ENCODE measurements at places on chromosomes 2 and 18.
A peak's percentile ranks its signal among the peaks of the same experiment; 100 is the strongest.

DNA sequence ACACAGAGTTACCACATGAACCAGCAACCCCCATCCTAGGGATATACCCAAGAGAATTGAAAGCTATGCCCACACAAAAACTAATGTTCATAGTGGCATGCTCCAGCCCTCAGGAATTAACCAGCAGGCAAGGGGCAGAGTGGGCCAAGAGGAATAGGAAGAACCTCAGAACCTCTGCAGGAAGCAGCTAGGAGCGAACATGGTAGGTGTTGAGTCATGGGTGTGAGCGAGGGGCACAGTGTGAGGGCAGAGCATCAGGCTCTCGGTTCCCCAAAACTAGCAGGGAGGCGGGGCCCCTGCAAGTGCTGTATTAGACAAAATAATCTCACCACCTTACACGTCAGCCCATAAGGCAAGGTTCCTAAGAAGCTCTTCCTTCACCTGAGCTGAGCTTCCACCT, 5.6 kb upstream of the RUFY4 start:
- H3K36me3 ChIP-seq: no peaks in the 10 kb centered on the region
- H3K4me3 ChIP-seq: no peak overlapping the region
- peaks cover 22% of the 10 kb centered on the region for H3K27me3 ChIP-seq

DNA sequence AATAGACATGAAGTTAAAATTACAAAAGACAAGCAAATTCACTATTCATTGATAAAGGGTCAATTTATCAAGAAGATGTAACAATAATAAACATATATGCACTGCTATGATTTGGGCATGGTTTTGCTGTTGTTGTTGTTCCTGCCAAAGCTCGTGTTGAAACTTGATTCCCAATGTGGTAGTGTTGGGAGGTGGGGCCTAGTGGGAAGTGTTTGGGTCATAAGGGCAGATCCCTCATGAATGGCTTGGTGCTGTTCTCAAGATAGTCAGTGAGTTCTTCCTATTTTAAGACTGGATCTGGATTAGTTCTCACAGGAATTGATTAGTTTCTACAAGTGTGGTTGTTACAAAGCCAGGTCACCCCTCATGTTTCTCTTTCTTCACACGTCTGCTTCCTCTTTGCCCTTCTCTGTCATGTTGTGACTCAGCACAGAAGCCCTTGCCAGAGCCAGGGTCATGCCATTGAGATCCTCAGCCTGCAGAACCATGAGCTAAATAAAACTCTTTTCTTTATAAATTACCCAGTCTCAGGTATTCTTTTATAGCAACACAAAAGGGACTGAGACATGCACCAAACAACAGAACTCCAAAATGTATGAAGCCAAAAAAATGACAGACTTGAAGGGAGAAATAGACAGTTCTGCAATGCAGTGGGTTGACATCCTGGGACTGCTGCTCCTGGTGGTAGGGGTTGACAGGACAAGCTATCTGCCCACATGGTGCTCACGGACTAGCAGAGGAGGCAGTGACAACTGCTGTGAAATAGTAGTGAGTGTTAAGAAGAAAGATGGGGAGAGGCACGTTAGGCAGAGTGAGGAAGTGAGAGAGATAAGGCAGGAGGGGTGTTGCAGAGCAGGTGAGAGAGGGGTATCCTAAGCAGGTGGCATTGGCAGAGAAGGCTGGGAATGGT, 18.6 kb upstream of the SKA1 start:
- no peaks in the 10 kb centered on the region for H3K36me3 ChIP-seq
- H3K27ac ChIP-seq: peak overlapping the region; percentile 26
- H3K4me1 ChIP-seq: peaks cover 20% of the 10 kb centered on the region
- no peak overlapping the region for H3K4me3 ChIP-seq
- H3K27me3 ChIP-seq: peaks cover 37% of the 10 kb centered on the region

DNA sequence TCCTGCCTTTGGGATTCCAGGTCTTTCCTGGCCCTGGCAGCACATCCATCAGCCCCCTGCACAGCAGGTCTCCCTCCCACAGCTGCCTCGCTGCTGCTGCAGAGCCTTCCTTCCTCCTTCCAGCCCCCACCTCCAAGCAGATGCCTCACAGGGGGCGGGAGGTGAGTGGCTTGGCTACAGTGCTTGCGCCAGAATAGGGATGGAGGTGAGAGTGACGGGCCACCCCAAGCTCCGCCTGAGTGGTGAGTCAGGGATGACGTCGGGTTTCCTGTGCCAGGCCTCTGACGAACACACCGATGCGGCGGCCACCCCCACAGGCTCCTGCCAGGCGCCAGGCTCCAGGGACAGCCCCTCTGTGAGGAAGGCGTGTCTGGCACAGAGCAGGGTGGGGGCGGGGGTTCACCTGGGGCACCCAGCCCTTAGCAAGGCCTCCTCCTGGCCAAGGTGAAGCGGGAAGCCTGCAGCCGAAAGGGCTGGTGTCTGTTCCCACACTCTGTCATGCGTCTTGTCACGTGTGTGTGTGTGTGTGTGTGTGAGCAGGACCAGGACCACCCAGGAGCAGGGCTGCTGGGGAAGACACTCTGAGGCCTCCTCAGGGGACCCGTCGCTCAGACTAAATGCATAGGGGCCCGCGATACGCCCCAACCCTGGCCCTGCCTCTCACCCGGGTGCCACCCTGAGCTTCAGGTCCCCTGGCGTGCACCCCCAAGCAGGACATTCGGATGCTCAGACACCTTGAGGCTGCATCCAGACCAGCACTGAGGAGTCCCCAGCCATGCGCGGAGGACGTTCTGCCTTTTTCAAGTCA, 3.4 kb upstream of the DUSP2 start:
- peaks cover 9% of the 10 kb centered on the region for H3K36me3 ChIP-seq
- H3K27me3 ChIP-seq: no peaks in the 10 kb centered on the region
- peak; percentile 97 for DNase-seq
- H3K4me1 ChIP-seq: peaks cover 68% of the 10 kb centered on the region

DNA sequence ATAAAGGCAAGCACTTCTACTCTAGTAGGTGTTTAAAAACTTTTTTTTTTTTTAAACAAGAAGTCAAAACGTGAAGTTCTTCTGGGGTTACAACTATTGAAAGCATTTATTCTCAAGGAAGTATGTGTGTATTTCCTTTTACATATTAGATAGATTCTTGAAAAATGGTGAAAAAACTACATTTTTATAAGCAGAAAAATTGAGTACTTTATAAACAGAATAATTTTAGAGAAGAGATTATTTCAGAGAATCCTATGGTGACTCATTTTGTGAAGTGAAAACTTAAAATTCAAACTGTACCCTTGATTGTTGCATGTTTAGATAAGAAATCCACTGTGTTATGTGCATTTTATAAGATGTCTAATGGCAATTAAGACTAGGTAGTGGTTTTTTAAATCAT, 2.9 kb downstream of the EML4 start:
- H3K27ac ChIP-seq: no peak overlapping the region
- H3K36me3 ChIP-seq: peaks cover 12% of the 10 kb centered on the region
- H3K4me3 ChIP-seq: no peak overlapping the region
- peaks cover 28% of the 10 kb centered on the region for H3K4me1 ChIP-seq
- no peaks in the 10 kb centered on the region for H3K27me3 ChIP-seq

DNA sequence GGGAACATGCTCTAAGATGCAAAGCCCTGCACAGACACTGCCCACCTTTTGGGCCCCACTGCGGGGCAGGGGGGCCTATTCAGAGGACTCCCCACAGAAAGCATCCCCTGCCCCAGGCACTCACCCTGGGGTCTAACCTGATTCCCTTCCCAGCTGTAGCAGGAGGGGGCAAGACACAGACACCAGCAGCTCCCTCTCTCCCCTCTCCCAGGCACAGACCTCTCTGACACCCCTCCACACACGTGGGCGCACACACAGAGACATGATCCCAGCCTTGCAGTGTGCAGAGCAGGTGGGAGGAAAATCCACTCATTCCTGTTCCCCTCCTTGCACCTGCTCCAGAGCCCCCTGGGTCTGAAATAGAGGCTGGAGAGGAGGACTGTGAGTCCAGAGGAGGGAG, 10.7 kb downstream of the TNS1 start:
- H3K4me3 ChIP-seq: no peak overlapping the region
- peaks cover 8% of the 10 kb centered on the region for H3K4me1 ChIP-seq
- peaks cover 2% of the 10 kb centered on the region for H3K27me3 ChIP-seq

GRCh38 chr2:133817680-133818566, 249.7 kb upstream of the NCKAP5 start:
- H3K4me1 ChIP-seq: no peaks in the 10 kb centered on the region
- peaks cover 5% of the 10 kb centered on the region for H3K27me3 ChIP-seq
- no peaks in the 10 kb centered on the region for H3K36me3 ChIP-seq

GRCh38 chr2:191265311-191266170, 20.3 kb downstream of the MYO1B start:
- H3K4me1 ChIP-seq: no peaks in the 10 kb centered on the region
- DNase-seq: no peak
- peaks cover 3% of the 10 kb centered on the region for H3K36me3 ChIP-seq
- no peak overlapping the region for H3K27ac ChIP-seq
- no peaks in the 10 kb centered on the region for H3K27me3 ChIP-seq

DNA sequence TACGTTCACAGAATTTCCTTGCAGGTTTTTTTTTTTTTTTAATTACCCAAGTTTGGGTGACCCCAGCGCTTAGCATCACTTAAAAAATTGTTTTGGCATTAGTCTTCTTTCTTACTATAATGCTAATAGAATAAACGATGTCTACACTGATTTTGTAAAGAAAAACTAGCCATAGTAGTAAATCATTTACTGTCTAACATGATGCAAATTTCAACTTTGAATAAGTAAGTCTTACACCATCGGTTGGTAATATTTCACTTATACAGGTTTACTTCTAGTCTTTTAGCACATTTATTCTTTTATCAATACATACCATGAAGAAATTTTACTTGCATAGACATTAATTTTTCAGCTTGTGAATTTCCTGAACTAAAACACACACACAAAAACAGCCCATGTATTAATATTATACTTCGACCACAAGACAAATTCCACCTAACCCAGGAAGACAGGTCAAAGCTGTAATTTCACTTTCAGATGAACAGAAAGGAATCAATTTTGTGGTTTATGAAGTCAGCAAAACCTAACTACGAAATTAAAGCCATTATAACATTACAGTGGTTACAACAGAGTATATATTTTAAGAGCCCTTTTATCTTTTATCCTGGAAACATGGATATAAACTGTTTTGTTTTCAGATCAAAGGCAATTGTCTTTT, 1.9 kb downstream of the YES1 start:
- DNase-seq: no peak
- H3K4me1 ChIP-seq: peaks cover 71% of the 10 kb centered on the region
- peak overlapping the region; percentile 93 for H3K4me3 ChIP-seq

DNA sequence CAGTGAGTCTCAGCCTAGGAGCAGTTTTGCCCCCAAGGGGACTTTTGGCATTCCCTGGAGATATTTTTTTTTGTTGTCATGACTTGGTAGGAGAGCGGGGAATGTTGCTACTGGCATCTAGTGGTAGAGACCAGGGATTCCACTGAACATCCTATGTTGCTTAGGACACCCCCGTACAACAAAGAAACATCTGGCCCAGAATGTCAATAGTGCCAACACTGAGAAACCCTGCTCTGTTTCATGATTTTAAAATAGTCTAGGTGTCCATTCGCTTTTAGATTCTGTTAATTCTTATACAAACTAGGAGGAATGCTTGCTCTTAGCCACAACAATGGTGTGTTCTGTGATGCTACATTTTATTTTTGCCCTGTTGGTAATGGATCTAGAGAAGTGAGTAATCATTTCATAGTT, 225.8 kb upstream of the SIX3 start:
- peaks cover 2% of the 10 kb centered on the region for H3K4me1 ChIP-seq
- DNase-seq: no peak
- no peaks in the 10 kb centered on the region for H3K27me3 ChIP-seq
- H3K36me3 ChIP-seq: no peaks in the 10 kb centered on the region

DNA sequence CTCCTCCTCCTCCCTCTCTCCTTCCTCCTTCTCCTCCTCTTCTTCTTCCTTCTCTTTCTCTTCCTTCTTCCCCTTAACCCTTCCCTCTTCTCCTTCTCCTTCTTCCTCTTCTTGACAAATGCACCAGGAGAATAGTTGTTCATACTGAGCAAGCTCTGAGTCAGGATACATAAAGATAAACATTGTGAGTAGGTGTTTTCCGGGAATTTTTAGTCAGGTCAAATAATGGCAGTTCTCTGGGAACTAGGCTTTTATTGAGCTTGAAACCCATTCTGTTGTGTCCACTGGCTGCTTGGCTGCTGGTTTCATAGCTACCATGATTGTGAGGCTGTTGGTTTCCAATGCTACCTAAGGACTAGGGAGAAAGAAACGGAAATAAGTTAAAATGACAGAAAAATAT, 1144.7 kb upstream of the DDX18 start:
- DNase-seq: no peak
- no peak overlapping the region for H3K4me3 ChIP-seq
- no peaks in the 10 kb centered on the region for H3K4me1 ChIP-seq
- no peaks in the 10 kb centered on the region for H3K27me3 ChIP-seq

Measured in activated CD8-positive, alpha-beta memory T cell treated with anti-CD3 and anti-CD28 coated beads, Interleukin-2, amount 10 ng/mL, durations not matched to agents 7 days and 5 days (primary cell).